Activated T-cell treated with anti-CD3 and anti-CD28 coated beads for 48 hours (primary cell): ENCODE measurements at places on chromosomes 5 and 9.
A peak's percentile ranks its signal among the peaks of the same experiment; 100 is the strongest.

DNA sequence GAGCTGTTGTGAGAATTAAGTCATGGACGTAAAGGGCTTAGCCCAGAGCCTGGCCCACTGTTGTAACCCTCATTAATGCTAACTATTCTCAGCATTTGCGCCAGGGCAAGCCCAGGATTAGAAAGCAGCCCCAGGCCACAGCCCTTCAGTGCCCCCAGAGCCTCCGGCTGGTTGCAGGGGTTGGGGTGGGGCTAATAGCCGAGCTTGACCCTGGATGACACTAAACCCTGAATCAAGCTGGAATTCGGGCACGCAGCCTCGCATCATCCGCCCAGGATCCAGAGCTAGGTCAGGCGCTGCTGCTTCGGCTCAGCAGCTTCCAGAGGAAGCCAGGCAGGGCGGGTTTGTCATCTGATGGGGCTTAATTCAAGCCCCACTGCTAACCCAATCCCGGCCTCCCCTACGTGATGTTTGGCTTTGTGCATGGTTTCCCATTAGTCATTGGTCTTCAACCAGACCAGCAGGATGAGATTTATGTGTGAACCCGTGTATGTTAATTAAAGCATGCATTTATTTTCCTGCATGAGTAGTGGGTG is 1.2 kb upstream of the MEGF9 start:
- DNase-seq = no peak

DNA sequence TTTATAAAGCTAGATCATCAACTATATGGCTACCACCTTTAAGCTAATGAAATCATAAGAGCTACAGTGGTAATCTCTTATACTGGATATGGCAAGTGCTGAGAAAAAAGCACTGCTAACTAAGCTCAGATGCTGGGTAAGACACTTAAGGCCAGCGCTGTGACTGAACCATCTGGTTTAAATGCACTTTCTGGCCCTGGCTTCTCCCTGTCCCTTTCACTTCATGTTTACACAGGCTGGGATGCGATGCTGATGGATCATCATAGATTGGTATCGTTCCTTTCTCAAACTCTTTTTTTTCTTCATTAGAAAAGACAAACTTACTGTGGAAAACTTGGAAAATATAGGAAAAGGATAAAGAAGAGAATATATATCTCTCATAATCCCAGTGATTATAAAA is 52.3 kb downstream of the KIF24 start:
- no peak for DNase-seq

DNA sequence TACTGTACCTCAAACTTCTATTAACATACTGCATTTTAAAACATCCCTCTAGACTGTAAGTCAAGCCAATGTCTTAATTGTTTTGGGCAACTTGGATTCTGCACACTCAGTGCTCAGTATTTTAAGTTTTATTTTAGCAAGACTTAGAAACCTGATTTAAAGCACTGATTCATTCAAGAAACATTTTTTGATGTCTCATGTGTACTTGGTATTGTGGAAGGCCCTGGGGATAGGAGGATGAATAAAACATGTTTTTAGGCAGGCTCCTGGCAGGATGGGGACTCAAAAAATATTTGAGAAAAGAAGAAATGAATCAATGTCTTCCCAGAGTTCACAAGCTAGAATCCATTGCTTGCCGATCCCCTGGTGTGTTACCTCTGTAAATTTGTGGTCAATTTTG is 334.0 kb upstream of the PUM3 start:
- no peak for DNase-seq

GRCh38 chr5:53928641-53929040 is 368.2 kb downstream of the NDUFS4 start:
- no peak for DNase-seq

DNA sequence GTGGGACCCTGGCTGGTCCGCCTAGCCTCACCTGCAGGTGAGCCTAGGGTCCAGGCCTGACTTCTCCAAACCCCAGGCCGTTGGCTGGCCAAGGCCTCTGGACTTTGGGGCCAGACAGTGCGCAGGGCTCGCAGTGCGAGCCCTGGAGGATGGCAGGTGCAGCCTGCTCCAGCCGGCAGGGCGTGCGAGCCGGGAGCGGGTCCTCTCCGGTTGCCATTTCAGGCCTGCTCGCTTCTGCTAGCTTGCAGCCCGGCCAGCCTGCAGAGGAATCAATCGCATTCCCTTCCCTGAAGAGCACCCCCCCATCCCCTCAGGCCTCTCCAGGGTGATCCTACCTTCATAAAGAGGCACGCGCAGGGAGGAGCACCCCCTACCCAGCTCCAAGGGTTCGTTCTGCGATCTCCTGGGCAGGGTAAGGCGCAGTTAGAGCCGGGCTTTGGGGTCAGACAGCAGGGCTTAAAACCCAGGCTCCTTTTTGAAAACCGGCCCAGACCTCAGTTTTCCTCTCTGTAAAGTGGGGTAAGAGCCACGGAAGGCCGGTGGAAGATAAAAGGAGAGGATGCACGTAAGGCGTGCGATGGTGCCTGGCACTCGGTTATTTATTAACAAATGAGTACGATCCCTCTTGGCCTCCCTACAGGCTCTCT is 6.2 kb downstream of the BARHL1 start:
- DNase-seq = no peak

DNA sequence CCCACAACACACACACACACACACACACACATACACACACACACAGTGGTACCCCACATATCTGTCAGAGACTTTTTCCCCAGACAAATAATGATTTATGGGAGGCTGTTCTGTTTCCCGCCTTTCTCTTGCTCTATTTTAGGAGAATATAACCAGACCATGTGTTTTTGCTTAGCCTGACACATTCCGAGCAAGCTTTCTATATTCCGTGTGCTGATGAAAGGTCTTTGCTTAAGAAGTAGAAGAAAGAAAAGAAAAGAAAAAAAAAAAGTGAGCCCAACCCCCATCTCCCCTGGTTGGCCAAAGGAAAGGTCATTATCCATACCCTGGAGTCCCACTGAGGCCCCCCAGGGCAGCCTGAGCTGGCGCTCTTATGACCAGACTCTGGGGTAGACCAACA is 338.6 kb downstream of the SLIT3 start:
- DNase-seq = no peak

DNA sequence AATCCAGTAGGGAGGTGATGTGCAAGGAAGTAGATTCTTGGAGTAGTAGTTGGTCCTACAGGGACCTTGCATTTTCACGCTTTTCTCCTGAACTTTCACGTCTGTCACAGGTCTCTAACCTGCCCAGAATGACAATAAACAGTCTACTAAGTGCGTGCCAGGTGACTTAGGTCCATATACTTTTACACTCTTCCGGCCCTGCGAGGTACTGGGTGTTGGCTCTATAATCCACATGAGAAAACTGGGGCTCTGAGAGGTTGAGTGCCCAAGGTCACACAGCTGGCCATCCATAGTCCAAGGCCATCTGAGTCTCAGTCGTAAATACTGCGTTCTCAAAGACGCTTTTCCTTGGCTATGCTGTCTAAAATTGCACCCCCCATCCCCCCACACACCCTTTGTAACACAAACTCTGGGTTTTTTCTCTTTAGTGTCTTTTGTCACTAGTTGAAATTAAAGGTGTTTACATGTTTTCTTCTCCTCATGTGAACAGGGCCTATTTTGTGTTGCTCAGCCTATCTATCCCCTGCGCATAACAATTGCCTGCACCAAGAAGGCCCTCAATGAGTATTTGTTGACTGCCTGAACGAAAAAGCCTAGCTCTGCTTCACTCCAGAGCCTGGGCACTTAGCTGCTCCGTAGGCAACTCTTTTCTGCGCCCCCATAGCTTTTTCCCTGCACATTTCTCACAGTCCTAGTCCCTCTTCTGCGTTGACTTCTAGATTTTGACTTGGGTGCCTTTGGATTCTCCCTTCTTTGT is 943 bp downstream of the SFXN1 start:
- DNase-seq = no peak

DNA sequence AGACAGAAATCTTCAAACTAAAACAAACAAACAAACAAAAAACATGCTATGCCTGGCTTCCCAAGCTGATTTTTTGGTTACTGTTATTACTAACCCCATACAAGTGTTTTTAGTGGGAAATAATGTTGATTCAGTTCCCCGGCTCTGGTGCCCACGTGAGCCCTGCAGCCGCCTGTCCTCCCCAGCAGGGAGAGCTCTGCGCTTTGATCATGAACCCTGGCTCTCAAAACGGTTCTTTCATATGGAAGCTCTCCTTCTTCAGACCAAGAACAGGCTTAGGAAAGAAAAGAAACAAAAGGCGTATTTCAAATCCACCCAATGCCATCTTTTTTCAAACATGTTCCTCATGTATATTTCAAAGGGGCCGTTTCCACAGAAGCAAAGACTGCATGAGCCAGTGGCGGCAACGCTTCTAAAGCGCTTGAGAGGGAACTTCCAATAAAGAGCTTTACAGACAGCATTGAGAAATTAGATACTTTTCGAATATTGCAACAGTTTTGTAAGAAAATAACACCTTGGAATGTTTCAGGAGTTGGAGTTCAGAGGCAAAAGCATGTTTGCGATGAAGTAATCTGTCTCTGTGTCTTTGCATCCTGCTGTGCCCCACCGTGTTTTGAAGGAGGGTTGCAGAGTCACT is 74.8 kb downstream of the ICE1 start:
- peak; percentile 9 for DNase-seq

GRCh38 chr9:76996700-76997099 is 22.8 kb upstream of the FOXB2 start:
- no peak for DNase-seq

- no peak for DNase-seq
Measured at GRCh38 chr9:22455181-22455580, 8.6 kb downstream of the DMRTA1 start.

DNA sequence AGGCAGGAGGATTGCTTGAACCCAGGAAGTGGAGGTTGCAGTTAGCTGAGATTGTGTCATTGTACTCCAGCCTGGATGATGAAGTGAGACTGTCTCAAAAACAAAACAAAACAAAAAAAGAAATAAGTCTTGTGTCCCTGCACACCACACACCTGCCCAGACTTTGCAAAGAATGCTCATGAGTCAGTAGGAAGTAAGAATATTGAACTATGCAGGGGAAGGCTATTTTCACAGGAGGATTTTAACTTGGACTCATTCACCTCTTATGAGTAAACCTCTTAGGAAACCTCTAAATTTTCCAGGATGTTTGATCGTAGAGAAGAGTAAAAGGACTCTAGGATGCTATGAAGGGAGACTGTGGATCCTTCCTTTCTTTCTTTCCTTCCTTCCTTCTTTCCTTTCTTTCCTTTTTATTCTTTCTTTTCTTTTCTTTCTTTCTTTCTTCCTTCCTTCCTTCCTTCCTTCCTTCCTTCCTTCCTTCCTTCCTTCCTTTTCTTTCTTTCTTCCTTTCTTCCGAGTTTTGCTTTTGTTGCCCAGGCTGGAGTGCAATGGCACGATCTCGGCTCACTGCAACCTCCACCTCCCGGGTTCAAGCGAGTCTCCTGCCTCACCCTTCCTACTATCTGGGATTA is 96.7 kb upstream of the CLINT1 start:
- no peak for DNase-seq

GRCh38 chr5:53067641-53068040 is 41.9 kb downstream of the MOCS2 start:
- no peak for DNase-seq

DNA sequence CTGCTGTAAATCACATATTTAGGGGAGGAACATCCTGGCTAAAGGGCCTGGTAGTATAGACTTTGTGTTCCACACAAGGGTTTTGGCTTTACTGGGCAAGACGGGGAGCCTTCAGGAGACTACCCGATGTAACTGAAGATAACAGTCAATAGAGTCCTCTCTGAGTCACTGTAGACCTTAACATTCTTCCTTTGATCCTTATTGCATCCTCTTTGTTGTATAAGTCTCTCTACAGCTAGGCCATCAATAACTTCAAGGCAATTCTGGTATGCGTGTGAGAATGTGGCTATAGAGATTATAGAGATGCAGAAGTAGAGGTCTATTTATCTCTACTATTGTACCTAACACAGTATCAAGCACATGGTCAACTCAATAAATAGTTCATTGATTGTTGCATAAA is 67.3 kb upstream of the STK32A start:
- no peak for DNase-seq

- DNase-seq = no peak
Measured at GRCh38 chr5:21895766-21896350, 957.3 kb downstream of the CDH12 start.

DNA sequence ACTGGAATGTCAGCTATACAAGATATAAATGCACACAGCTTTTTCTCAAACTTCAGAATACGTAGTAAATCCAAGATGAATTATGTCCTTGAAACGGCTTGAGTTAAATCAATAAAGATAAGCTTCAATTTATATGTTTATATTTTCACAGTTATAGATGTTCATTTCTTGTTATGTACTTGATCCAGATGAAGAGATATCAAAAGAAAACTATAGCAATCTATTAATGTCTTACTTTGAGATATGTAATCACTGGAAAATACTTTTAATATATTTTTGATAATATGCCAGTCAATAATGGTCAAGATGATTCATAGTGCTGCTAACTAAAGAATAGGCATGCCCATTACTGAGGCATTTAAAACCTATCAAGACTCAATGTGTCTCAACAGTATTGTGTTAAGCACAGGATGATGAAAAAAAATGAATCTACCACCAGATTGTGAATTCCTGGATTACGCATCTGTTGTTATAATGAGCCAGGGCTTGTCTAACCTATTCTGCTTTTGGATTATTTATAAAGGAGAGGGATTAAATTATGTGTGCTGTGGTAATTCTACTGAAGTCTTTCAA is 372.6 kb upstream of the PRR16 start:
- DNase-seq = no peak

DNA sequence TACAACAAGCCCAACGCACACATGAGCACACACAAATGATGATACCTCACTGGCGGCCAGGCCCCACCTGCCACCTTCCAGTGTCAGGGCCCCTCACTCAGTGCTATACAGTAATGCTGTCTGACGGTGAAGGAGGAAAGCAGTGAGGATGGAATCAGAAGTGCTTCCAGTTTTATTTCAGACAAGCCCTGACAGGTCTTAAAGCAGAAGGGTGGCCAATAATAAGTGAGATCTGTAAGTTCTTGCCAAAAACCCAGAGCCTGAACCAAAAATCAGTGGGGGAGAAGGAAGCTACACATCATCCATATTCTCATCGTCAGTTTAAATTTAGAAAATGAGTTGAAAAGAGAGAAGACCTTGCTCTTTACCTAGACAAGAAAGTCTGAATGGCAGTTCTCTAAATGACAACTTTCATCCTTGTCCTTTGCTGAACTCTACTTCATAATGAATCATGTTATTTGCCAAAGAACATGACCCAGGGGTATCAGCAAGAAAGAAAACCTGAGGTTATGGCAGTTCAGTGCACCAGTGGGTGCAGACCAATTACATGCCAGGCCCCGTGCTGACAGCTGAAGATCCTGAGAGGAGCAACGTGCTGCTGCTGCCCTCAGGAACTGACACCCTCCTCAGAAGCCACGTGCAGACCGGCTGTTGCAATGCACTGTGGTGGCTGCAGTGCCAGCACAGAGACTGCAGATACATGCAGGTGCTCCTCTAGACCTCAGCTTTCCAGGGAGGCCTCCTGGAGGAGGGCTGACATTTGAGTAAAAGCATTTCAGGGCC is 118.7 kb downstream of the DROSHA start:
- DNase-seq = no peak

- no peak for DNase-seq
Measured at GRCh38 chr5:61069150-61069549, 93.1 kb downstream of the SMIM15 start.

- DNase-seq = no peak
Measured at GRCh38 chr5:135599421-135600151, 20.8 kb upstream of the CXCL14 start.
